ENCODE measurements at places on chromosomes 12 and 14.

GRCh38 chr12:93650626-93651025 is 26.5 kb upstream of the CRADD start:
- no peak for DNase-seq

- DNase-seq, result no peak
These were observed 175.1 kb downstream of the SLC38A4 start for GRCh38 chr12:46650688-46651087.

- DNase-seq, result no peak
These were observed 83.1 kb upstream of the PAWR start for GRCh38 chr12:79773896-79774295.

GRCh38 chr14:102028733-102029132 is 58.1 kb downstream of the HSP90AA1 start:
- DNase-seq, result no peak

DNA sequence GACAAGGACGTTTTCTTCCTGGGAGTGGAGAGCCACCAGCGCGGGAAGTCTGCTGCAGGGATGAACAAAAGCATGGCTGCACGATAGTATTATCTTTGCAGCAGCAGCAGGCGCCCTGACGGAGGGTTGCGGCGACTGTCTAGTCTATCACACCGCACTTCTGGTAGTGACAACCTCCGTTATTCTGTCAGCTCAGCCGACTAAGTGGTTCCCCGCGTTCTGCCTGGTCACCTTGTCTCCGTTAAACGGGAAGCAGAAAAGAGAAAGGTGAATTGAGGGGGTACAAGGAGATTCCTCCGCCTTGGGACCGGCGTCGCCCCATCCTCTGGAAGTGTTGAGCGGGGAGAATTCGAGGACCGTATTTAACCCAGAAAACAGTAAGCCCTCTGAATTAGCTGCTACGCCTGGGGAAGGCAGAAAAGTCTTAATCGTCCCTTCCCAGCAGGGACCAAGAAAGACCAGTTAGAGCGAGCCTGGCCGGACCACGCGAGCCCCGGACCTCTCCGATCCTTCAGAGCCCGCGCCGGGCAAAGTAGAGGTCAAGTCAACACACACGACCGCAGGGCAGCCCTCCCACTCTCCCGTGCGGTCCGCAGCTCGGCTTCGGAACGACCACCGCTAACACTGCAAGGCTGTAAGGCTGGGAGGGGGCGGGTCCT is 536 bp upstream of the DAAM1 start:
- peak; percentile 31 for DNase-seq

DNA sequence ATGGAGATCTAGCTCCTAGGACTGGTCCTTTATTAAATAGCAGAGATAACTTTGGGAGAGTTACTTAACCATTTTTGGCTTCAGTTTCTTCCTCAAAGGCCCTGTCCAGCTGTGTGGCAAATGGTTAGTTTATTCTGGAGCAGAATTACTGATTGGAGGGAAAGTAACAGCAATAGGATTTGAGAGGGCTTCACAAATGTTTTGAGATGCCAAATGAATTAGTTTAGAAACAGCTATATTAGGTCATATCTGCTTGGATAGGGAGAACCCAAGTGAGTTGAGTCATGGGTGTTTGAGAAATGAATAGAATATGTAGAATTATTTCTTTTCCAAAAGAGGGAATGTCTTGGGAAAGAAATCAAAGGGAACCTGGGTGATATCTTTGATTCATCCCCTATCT is 17.5 kb downstream of the RASSF3 start:
- no peak for DNase-seq

DNA sequence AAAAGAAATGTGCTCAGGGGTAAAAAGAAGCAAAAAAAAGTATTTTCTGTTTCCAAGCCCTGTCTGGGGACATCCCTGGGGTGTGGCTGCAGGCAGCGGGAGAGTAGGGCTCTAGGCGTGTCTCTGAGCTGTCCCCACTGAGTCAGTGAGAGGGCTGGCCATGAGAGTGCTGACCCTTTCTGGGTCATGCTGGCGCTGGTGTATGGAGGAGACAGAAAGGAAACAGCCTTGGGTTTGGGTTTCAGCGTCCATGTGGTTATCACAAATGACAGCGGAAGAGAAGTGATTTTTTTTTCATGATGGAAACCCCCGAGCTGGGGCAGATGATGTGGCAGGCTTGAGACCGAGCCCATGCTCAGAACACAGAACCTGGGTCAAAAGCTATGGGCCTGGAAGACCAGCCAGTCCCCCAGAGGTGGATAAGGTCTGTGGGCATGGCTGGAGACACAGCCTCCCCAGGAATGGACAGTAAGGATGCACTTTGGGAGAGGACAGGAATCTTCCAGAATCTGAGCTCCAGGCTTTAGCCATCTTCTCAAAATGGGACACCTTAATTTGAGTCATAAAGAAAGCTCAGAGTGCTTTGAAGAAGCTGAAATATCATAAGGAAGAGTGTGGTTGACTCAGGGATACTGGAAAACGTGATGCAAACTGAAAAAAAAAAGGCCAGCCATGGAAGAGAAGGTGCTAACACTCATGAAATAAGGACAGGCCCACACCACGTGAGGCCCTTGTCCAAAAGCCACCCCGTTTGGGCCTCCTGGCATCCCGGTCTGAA is 36.2 kb downstream of the SYNE3 start:
- DNase-seq, result peak; percentile 44

DNA sequence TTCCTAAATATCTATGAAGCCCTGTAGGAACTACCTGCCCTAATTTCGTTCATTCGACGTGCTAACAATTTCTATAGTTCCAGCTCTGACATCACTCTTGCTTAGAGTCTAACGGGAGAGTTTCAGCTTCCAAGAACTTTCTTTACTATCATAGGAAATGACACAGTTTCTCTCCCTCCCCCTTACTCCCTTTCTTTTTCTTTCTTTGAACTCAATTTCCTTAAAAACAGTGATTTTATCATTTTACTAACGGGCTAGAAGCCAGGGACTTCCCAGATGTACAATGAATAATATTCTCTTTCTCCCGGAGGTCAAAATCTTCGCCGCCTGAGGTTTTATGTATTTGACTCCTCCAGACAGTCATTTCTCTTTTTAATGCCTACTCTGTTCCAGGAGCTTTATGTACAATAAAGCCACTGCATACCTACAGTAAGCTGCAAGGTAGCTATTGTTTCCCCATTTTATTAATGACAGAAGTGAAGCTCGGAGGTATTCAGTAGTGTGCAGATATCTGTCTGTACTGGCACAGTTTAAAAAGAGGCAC is 15.7 kb downstream of the SMCO2 start:
- DNase-seq, result no peak

GRCh38 chr14:96592591-96593386 is 90.6 kb downstream of the PAPOLA start:
- DNase-seq, result peak; percentile 67

- no peak for DNase-seq
These were observed 10.5 kb downstream of the MTRFR start for GRCh38 chr12:123243671-123244262.

DNA sequence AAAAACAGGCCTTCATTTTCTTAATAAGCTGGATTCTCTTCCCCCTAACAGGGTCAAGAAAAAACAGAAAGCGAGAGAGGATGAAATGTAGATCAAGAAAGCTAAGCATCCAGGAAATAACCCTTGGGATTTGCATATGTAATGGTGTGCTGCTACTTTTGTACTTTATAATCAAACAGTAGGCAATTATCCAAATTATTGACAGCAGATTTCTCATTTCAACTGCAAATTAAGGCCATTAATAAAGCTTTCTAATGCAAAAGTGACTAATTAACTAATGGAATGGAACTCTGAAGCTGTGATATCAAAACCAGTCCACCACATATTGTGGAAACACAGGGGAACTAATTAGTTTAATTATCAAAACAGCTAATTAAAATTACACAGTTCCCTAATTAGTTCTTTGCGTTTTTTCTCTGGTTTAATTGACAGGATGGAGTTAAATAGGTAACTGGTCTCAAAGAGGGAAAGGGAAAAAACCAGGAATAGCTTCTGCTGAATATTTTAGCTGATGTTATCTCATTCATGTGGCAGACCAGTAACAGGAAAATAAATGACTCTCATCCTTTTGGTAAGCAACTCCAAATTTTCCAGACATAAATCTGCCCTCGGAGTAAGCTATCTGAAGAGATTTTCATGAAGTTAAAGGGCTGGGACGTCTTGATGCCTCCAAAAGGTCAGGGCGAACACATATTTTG is 182.7 kb upstream of the LMO3 start:
- DNase-seq, result no peak

Measured in activated naive CD8-positive, alpha-beta T cell treated with anti-CD3 and anti-CD28 coated beads, Interleukin-2, amount 50 U/mL, for 24 hours (primary cell).